ENCODE measurements at places on chromosomes 5 and 9.

- no peak for DNase-seq
Observed at GRCh38 chr5:120358949-120359348, 105.2 kb upstream of the PRR16 start.

DNA sequence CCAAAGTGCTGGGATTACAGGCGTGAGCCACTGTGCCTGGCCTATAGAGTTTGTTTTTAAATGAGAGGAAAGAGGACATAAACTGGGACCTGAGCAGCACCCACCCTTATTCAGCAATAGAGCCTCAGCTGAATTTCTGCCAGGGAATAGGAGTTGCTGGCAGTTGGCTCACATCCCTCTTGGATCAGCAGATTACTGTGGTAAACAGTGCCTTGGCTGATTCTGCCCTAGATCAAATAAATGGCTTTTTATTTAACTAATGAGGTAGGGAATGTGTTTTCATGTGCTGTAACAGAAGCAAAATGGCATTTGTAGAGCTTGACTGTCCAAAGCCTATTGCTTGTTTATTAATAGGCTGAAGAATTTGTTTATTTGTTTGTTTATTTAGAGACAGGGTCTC lies 2.1 kb downstream of the ARHGEF37 start:
- DNase-seq: no peak

GRCh38 chr5:124650147-124650561 lies 96.3 kb downstream of the ZNF608 start:
- DNase-seq: no peak

- no peak for DNase-seq
Observed at GRCh38 chr9:87957839-87958238, 16.5 kb downstream of the CDK20 start.

- no peak for DNase-seq
Observed at GRCh38 chr5:10330511-10331230, 22.8 kb upstream of the MARCHF6 start.

DNA sequence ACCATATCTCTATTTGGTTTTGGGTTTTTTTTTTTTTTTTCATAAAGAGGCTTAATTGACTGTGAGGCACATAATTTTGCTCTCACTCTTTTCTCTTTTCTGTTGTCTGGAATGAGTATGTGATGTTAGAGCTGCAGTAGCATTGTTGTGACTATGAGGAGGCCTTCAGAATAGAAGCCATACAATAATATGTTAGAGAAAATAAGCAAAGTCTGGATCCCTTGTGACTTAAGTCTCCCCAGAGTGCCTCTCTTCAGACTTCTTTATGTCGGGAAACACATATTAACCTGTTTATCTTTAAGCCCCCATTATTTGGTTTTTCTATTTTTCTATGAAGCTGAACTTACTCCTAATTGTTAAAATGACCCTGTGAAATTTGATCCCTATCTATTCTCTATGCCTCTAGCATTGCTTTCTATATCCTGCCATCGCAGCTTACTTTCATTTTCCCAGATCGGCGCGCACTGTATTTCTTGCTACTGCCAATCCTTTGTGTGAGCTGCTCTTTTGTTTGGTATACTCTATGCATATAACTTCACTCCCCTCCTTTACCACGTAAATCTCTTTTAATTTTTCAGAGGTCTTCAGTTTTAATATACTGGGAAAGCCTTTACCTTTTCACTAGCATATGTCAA lies 372.5 kb upstream of the KCNN2 start:
- DNase-seq: no peak

DNA sequence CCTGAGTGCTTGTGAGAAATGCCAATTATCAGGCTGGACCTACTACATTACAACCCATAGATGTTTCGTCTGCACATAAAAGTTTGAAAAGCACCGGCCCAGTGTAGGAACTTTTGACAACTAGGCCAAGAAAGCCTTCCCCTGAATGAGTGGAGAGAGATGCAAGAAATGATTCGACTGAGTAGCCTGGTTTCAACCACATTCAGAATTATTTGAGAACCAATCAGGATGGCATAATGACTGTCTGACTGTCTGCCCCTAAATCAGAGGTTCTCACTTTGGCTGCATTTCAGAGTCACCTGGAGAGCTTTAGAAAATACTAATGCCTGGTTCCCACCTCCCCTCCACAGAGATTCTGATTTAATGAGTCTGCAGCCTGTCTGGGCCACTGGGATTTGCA lies 61.1 kb downstream of the FRMD3 start:
- DNase-seq: no peak

GRCh38 chr9:135794057-135794335 lies 92.0 kb downstream of the KCNT1 start:
- no peak for DNase-seq

DNA sequence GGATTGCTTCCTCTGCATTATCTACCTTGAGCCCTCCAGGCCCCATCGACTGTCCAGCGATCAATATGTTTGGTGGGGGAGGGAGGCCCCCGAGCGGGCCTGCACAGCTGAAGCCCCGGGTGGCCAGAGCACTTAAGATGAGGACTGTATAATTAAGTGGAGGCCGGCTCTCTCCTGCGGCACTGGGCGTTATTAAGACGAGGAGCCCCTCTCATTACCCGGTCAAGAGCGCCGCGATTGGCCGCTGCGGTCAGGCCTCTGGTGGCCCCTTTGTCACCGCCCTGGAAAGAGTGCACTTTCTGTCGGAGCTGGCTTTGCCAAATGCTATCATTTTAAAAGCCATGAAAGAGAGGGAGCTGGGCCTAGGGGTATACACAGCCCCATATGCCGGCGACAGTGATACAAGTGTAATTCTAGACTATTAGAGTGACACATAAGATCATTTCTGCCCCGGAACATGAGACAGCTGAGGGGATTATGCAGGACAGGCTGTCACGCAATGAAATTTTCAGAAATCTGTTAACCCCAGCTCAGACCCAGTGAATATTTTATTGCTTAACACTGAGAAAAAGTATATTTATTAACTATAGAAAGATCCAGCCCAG lies 106.3 kb upstream of the IRX1 start:
- no peak for DNase-seq

DNA sequence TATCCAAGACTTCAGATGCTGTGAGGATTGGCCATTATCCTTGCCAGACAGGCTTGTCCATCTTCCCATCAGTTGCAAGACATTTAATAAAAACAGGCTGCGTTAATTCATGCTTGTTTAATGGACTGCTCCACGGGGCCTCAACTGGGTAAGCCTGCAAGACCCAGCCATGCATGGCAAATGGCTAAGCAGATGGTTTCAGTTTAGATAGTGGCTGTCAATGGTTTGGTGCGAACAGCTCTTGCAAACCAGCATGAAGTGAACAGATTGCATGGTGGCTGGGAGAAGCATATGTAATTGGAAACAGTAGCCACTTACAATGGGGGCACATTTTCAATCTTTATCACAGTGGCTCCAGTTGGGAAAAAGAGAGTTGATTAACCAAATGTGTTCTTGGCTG lies 628.2 kb upstream of the KLF4 start:
- no peak for DNase-seq

DNA sequence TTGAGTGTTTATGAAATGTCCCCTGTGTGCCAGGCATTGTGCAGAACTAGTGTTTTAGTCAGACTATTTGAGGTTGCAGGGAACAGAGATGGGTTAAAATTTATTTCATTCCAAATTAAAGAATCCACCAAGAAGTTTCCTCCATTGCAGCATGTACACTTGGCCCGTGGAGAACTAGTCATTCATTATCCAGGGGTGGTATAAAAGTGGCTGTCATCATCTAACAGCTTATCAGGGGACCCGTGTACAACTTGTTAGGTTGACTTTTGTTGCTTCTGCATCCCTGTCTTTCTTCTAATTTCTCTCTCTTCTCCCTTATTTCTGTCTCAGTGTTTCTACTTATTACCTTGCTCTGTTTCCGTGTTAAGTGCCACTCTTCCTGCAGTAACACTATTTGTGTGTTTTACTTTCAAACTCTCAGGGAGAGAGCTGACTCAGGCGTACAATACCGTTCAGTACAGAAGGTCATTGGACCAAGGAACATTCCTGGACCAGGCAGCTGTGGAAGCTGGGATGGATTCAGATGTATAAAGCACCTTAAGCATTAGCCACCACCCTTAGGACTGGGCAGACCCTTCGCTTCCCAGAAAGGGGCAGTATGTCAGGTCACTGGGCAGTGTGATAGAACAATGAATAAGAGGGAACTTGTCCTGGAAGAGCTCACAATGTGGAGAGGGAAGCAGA lies 36.1 kb downstream of the MAP3K1 start:
- no peak for DNase-seq

DNA sequence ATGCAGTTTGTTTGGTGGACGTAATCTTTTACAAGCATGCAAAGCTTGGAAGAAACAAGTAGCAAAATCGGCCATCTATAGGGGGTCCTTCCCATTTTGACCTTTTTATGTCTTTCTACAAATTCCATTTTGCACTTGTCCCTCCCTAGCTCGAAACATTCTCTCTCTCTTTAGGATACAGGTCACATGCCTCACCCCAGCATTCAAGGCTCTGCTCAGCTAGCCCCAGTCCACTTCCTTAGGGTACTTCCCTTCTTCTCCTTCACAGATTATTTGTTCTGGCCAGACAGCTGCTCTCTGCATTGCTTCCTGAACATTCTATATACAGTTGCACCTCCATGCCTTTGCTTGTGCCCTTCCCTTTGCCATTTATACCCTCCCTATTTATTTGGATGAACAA lies 31.7 kb upstream of the TRIM14 start:
- DNase-seq: no peak

- no peak for DNase-seq
Observed at GRCh38 chr9:70285981-70286598, 27.3 kb downstream of the SMC5 start.

GRCh38 chr9:86580688-86581087 lies 226.5 kb upstream of the TUT7 start:
- DNase-seq: no peak

- no peak for DNase-seq
Observed at GRCh38 chr5:132455614-132456115, 34.9 kb downstream of the IRF1 start.

GRCh38 chr5:141683596-141684141 lies 1.6 kb upstream of the ARAP3 start:
- DNase-seq: no peak

DNA sequence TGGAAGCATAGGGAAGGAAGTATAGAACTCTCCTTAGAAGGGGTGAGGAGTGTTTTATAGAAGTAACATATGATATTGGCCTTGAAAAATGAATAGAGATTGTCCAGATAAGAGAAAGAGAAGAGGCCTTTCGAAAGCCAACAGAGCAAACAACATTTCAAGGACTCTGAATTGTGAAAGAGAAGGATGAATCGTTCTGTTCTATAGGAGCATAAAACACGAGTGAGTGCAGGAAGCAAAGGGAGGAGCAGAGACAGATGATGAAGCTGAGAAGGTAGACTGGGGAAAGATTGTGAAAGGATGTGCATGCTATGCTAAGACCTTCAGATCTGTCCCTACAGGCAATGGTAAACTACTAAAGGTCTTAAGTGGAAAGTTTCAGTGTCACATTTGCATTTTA lies 271.0 kb downstream of the TMEM161B start:
- DNase-seq: no peak

DNA sequence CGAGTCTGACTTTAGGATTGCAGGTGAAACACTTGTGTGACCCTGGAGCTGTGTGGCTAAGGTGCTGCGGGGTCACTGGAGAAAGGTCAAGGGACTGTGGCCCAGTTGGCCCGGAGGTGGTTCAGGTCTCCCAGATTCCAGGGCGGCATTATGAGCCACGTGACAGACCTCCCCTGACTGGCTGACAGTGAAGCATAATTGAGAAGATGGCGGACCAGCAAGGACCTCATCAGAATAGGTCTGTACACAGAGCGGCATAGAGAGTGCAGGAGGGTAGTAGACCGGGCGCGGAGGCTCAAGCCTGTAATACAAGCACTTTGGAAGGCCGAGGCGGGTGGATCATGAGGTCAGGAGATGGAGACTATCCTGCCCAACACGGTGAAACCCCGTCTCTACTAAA lies 815 bp upstream of the ODF2 start:
- no peak for DNase-seq

GRCh38 chr5:124867137-124867704 lies 120.8 kb upstream of the ZNF608 start:
- DNase-seq: no peak

- DNase-seq: no peak
Observed at GRCh38 chr9:113530022-113530635, 66.6 kb downstream of the RGS3 start.

DNA sequence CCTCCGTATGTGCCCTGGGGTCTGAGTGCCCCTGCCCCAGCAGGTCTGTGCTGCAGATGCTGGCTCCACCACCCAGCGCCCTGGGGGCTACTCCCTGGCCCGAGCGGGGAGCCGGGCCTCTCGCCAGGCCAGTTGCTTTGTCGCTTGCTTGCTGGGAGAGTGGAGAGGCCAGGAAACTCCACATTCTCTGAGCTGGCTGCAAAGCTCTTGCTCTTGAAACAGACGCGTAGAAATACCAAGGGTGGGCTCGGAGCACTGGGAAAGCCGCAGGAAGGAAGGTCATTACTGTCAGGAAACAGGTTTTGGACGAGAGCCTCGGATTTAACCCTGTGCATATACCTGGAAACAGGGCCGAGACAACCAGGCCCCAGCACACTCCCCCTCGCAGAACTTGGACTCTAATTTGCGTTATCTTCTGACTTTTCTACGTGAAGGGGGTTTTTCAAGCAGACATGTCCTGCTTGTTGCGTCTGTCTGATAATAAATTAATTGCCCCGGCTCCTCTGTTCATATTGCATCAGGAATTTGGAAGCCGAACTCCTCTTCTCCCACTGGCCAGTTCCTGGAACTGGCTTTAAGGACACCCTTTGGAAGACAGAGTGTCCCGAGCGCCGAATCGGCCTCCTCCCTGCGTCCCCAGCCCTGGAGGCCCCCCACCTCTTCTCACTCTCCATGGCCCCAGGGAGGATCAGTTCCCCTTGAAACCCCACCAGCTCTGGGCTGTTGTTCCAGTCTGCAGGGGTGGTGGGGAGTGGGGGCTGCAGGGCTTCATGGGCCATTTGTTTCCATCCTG lies 11.2 kb downstream of the ADAMTSL2 start:
- no peak for DNase-seq

GRCh38 chr5:41794471-41794870 lies 75.8 kb downstream of the OXCT1 start:
- no peak for DNase-seq
